ENCODE measurements at places on chromosomes 7 and 10.

DNA sequence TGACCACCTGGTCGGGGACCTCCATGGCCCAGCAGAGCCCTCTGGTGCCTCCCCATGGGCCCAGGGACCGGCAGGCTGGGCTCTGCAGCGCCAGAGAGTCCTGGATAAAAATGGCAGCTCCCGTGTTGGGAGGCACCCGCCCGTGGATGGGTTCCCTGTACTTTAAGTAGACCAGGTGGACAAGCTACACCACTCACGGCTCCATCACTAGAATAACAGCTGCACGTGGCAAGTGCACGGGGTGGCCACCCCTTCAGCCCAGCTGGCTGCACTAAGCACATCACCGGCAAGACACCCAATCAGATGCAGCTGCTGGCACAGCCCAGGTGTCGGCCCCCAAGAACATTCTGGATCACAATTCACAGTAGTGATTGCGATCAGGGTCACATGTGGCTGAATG, 69.8 kb downstream of the DIP2C start:
- DNase-seq: peak; percentile 18

DNA sequence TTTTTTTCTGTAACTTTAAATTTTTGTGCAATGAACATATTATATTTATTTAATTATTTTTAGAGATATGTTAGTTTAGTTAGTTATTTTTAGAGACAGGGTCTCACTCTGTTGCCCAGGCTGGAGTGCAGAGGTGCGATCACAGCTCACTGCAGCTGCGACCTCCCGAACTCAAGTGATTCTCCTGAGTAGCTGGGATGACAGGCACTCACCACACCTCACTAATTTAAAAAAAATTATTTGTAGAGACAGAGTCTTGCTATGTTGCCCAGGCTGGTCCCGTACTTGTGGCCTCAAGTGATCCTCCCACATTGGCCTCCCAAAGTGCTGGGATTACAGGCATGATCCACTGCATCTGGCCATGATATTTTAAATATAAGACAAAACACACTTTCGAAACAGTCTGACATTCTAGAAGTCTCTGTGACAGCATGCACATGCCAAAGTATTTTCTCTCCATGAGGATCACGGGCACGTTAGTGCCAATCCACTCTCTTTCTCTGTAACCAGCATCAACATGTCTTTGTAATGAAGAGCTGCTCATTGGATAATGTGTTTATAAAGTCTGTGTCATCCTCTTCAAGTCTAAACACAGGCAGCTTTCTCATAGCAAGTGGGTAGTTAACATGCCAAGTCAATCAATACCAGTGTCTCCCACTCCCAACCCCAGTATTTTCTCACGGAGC, 137.4 kb downstream of the GLI3 start:
- no peak for DNase-seq

GRCh38 chr10:54576541-54576940, 224.5 kb downstream of the PCDH15 start:
- no peak for DNase-seq

DNA sequence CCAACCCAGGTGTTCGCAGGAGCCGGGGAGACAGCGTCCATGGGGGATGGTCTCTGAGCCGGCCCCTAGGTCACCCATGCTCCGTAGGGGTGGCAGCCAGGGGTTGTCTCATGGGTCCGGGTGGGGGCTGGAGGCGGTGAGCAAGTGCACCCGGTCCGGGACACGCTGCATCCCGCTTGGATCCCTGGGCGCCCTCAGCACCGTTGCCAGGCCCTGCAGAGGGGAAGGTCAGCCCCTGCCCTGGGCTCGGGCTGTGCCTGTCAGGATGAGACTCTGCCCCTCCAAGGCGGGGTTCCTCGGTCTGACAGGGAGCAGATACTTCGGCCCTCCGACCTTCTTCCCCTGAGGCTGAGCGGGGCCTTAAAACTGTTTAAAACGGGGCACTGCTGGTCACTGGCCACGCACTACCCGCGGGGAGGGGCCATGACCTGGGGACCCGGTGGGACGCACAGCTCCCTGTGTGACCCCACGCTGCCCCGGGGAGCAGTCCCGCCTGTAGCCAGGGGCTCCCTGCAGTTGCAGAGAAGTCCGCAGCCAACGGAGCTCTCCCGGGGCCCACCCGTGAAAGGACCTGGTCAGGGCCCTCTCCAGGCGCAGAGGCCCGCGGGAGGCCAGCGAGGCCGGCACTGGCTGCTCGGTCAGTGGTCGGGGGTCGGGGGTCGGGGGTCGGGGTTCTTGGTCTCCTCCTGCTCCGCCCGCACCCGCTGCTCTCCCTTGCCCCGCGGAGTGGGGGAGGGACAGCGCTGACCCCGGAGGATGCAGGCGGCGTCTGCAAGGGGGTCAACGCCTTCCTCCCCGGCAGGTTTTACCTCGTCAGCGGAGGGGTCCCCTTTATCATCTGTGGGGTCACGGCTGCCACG, 33.4 kb upstream of the KNDC1 start:
- DNase-seq: peak; percentile 45
